ENCODE measurements at places on chromosomes 16 and 17.

DNA sequence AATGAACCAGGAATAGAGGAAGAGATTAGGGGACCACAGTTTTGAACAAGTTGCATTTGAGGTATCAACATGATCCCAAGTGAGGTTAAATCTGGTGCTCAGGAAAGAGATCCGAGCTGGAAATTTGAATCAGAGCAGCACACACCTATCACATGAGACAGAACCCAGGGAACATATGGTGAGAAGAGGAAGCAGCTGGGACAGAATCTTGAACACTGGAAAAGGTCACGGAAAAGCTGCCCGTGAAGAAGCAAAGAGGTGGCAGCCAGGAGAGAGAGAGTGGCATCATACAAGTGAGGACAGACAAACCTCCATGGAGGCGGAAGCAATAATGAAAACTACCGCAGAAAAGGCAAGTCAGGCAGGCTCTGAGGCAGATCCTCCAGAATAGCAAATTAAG lies 36.1 kb downstream of the USP31 start:
- DNase-seq = no peak

DNA sequence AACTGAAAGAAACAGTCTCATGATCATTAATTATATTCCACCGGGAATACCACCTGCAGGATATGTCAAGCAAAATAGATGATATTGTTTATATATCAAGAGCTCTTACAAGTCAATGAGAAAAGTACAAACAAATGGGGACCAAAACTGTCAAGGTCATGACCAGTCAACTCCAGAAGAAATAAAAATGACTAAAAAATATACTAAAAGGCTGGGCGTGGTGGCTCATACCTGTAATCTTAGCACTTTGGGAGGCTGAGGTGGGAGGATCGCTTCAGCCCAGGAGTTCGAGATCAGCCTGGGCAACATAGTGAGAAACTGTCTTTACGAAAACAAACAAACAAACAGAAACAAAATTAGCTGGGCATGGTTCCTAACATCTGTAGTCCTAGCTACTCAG lies 49.8 kb upstream of the SCNN1B start:
- DNase-seq = no peak

DNA sequence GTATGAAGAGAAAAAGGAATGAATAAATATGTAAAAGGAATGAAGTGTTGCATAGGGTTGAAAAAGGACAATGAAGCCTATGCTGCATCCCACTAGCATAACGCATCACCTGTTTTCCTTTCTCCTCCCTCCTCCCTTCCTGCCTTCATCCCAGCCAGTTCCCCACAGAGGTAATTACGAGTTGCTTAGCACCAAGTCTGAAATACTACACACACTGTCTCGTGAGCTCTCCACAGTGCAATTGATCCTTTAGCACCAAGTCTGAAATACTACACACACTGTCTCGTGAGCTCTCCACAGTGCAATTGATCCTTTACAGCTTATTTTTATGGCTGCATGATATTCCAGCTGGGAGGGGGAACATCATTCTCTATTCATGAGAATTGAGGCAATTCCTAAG lies 1.1 kb upstream of the DRC7 start:
- DNase-seq = no peak

DNA sequence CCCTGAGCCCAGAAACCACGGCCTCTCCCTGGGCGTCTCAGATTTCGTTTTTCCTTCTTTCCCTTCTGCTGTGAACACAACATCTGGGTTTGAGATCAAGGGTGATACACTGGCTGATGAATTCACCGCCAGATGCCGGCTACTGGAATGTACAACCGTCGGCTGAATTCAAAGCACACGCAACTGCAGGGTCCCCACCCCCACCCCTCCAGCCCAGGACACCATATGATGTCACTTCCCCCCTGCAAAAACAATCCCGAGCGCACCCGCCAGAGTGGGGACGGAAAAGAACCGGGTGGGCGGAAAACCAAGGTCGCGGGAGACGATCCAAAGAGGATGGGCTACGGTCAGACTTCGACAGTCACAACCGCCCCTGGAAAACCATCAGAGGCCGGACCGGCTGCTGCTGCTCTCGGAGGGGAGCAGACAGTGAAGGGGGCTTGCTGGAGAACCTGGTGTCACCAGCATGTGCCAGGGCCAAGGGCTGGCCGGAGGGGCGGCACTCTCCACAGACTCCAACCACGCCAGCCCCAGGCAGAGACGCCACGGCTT lies 23.3 kb downstream of the CEP295NL start:
- no peak for DNase-seq

GRCh38 chr16:67259705-67260104 lies 10.9 kb downstream of the SLC9A5 start:
- no peak for DNase-seq

GRCh38 chr17:39927929-39928857 lies 661 bp downstream of the LRRC3C start:
- DNase-seq = no peak

DNA sequence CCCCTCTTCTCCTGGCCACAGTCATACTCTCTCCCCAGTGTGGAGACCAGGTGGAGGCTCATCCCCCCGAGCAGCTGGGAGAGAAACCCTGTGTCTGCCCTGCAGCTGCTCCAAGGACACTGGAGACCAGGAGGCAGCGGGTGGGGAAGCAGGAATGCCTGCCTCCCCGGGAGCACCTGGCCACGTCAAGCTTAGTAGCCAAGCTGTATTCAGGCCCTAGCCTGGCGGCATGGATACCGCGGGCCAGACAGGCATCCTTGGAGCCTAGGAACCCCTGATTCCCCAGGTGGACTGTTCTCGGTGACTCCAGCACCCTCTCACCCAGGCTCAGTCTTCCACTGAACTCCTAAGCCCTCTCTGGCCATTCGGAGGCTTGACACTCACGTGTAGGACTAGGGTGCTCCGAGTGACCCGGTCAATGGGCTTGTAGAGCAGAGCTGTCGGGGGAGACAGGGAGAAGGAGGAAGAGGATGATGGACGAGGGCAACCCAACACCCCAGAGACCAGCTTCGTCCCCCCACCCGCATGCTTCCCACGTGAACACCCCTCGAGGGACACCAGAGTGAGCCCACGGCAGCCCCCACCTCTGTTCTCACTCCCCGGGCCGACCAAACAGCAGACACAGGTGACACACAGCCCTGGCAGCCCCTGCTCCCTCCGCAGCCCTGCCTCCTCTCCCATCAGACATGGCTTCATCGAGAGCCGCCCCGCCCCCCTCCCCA lies 76.5 kb downstream of the TIMM22 start:
- DNase-seq = no peak

Data from GM12891 (cell line).